NCI-H1417 (cell line): ENCODE measurements at places on chromosomes 5 and 9.

DNA sequence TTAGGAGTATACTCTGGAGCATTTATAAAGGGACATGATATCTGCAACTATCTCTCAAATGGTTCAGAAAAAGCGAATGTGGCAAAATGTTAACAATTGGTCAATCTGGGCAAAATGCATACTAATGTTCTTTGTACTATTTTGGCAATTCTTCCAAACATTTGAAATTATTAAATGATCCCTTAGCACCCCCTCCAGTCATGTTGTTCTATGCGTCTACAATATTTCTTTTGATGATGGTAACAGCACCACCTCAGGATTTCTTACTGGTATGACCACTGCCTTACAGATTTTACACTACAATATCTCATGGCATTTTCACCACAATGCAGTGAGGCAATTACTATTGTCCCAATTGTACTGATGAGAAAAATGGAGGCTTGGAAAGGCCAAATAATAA is 52.9 kb upstream of the TRIO start:
- no peak for DNase-seq

DNA sequence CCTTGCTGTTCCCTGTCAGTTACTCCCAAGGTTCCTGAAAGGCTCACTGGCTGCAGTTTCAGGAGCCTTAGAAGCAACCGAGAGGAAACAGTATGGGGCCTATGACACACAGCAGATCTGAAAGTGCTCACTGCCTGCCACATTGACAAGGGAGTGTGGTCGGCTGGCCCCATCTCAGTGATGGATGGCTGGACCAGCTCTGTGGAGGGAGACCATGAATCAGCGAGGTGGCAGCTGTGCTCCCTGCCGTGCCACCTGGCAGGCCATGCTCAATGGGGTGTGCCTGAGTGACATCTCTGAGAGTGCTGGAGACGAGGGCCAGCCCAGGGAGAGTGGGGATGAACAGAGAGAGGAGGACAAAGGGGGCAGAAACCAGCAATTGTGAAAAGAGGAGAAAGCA is 49.1 kb downstream of the DOCK2 start:
- DNase-seq, result no peak

DNA sequence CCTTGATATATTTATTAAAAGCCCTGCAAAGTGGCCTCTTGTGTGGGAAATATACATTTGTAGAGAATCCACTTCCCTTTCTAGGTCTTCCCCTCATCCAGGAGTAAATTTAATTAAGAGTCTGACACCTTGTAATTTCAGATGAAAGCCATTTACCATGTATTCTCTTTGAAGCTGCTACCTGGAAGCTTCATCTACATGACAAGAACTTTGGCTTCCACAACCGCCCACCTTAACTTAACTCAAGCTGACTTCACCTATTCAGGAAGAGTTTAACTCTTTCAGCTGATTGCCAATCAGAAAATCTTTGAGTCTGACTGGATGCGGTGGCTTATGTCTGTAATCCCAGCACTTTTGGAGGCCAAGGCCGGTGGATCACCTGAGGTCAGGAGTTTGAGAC is 899.9 kb downstream of the TAF11L14 start:
- no peak for DNase-seq

DNA sequence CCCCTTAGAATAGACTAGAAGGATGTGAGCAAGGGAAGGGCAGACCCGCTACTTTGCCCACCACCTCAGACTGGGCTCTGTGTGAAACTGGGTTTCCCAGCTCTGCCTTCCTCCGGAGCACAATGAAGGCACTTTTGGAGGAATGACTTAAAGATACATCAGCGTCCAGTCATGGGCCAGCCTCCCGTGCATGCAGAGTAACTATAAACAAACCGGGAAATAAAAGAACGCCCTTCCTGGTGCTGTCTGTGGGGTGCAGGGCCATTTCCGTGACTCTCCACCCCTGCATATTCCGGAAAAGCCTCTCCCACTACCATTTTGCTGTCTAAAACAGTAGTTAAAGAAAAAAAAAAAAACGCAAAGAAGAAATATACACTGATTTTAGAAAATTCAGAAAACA is 165.9 kb upstream of the IRX4 start:
- DNase-seq, result no peak

- no peak for DNase-seq
Observed at GRCh38 chr5:160496784-160497183, 75.1 kb downstream of the PTTG1 start.

GRCh38 chr5:55232271-55232984 is 980 bp downstream of the CCNO start:
- DNase-seq, result peak; percentile 63

DNA sequence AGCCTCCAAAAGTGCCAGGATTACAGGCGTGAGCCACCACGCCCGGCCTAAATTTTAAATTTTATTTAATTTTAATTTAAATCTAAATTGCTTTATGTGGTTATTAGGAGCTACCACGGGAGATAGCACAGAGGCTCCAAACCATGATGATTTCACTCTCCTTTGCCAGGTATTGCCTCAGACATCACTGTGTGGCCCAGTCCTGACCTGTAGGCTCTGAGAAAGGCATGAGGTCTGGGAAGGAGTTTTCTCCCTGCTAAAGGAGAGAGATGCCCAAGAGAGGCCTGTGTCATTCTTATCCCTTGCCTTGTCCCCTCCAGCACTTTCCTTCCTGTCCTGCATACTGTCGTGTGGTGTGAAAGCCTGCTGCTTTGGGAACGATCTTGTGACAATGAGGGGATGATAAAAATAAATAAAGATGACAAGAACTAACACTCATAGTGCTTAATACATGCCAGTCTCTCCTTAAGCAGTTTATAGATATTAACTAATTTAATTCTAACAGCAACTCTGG is 37.0 kb upstream of the BASP1 start:
- DNase-seq, result no peak

DNA sequence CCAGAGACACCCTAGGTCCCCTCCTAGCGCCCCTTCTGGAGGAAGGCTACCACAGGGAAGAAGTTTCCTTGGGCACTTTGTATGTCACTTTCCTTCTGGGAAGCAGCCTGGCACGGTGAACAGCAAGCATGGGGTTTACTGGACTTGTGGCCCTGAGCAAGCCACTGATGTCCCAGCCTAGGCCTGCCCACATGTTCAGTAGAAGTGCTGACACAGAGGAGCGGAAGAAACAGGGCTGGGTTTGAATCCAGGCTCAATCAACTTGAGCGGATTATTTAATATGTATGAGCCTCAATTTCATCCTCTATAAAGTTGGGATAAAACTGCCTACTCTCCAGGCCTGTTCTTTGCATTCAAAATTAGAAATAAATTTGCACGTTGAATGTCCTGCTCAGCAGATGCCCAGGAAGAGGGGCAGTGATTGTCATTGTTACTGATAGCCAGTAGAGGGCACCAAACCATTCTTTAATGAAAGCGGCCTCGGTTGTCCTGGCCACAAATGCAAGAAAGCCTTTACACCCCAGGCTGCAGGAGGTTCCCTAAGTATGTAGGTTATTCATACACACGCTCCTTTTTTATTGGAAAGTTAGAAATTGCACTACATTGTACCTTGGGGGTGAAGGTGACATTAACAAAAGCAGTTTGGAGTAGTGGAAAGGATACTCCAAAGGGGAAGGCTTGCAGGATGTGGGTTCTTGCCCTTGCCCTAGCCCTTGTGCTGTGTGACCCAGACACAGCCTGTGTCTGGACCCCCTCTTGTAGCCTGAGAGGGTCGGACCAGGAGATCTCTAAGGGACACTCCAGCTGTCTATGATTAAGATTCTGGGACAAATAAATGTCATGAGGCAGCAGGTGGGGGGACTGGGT is 13.4 kb upstream of the XPA start:
- peak; percentile 86 for DNase-seq

- no peak for DNase-seq
Observed at GRCh38 chr5:55557123-55557522, 22.4 kb upstream of the PLPP1 start.

- DNase-seq, result no peak
Observed at GRCh38 chr5:100708645-100709171, 173.5 kb downstream of the FAM174A start.

GRCh38 chr5:141349917-141350619 is at the start of gene PCDHGB1:
TSS of gene PCDHGB1 (plus strand) at chr5:141350099. CDS start at chr5:141350261, 162 bp downstream.
- DNase-seq, result peak; percentile 2

GRCh38 chr9:127724012-127724411 is 8.1 kb downstream of the TTC16 start:
- peak; percentile 83 for DNase-seq

DNA sequence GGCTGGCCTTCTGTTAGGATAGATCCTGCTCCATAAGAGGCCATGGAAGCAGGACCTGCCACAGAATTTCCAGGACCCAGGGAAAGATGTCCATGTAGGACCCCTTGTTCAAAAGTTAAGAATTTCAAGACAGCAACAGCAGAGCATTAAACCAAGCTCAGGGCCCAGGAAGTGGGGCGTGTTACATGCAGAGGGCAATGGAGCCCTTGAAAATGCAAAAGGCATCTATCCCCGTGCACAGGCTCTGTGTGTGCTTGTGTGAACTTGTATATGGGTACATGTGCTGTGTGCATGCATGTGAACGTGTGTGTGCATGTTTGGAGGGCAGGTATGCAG is 14.4 kb upstream of the NKD2 start:
- DNase-seq, result no peak

DNA sequence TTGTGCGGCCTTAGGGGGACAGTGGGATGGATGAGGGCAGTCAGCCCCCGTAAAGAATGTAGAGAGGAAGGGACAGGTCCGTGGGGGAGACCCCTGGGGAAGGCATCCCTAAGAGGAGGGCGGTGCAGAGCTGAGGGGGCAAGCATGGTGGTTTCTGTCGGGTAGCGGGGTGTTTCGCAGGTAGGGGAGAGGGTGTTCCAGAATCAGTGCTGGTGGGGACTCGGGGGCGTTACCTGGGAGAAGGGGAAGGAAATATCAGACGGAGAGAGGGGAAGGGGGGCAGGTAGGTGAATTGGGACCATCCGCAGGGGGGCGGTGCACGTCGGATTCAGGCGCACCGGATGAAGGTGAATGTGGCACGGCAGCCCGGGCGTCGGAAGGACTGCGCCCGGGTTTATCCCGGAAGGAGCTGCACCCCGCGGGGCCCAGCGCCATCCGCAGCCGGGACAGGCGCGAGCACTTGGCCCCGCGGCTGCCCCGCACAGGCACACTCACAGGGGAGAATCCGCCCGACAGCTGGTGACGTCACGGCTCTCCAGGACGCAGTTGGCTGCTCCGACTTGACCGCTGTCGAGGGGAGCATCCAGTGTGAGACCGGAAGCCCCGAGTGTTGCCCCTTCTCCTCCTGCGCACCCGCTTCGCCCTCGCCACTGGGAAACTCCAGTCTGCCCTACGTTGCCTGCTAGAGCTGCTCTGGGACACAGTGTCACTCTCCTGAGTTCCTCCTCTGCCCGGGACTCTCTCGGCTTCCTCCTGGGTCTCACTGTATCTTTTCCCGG is 1.3 kb downstream of the CD72 start:
- DNase-seq, result no peak

- DNase-seq, result no peak
Observed at GRCh38 chr5:167894631-167895472, 396.6 kb upstream of the WWC1 start.

GRCh38 chr5:173078878-173079277 is 22.7 kb downstream of the CREBRF start:
- no peak for DNase-seq
